Glomerular endothelial cell (primary cell): ENCODE measurements at places on chromosomes 7 and 10.

GRCh38 chr7:82616059-82616728 is 172.6 kb upstream of the CACNA2D1 start:
- no peak for DNase-seq

DNA sequence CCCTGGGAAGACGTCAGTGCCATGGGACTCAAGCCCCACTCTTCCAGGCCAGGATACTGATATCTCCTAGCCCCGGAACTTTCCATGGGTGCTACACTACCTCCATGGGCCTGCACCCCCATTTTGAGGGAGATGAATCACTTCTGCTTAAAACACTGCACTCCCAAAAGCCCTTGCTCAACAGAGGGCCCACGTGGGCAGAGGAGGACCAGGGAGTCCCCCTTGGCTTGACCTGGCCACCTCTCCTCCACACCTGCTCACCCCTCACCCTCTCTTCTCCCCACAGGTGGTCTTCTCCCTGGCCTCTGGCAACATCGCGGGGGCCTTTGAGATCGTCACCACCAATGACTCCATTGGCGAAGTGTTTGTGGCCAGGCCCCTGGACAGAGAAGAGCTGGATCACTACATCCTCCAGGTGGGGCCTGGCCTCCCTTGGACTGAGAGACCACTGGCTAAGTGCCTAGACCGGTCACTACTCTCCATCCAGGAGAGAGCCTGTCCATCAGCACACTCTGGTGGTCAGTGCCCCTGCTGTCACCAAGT is 19.9 kb upstream of the C10orf105 start:
- DNase-seq: no peak

DNA sequence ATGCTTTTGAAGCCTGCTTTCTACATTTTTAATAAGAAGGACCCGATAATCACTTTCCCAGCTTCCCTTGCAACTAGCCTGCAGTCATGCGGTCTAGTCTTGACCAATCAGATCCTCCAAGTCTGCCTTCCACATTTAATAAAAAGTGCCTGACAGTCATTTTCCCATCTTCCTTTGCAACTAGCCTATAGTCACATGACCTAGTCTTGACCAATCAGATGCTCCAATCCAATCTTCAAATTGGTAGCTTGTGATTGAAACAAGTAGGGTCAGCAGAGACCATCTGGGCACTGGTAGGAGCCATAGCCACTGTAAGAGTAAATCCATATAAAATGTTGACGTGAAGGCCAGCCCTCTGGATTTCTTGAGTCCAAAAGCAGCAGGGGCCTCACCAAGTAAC is 80.0 kb downstream of the NPTX2 start:
- no peak for DNase-seq

DNA sequence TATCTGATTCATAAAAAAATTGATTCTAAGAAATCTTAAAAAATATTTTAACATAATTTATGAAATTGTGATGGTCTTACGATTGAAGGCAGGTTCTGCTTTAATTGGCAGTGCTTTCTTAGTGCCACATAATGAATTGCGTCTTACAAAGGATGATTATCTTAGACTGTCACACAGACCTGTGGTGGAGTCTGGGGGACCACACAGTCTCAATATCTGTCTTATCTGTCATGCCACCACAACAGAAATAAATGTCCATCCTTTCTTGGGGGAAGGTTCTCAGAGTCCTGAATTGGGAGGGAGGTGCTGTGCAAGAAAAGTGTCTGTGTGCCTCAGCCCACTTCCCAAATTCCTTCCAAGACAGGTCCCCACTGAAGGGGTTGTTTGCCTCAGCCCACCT is 34.0 kb downstream of the ZDHHC6 start:
- no peak for DNase-seq

GRCh38 chr10:24209432-24209771 is 464 bp downstream of the KIAA1217 start:
- DNase-seq: no peak

- no peak for DNase-seq
Observed at GRCh38 chr7:24659505-24659904, 86.3 kb downstream of the PALS2 start.

DNA sequence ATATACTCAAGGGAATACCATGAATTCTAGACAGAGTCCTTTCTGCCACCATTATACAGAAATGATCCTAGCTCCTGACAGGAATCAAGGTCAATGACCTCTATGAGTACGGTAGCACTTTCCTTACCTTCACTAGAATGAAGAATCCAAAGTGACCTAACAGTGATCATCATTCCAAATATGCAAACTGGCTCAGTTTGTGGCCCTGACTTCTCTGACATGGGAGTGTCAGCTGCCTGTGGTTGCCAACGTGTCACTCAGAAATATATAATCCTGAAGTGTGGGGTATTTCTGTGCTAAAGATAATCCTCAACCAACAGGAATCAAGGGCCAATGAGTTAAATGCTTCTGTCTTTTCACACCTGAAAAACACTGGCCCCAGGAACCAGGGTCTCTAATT is 45.7 kb downstream of the COPG2 start:
- no peak for DNase-seq

- no peak for DNase-seq
Observed at GRCh38 chr7:117718116-117718835, 155.0 kb downstream of the CTTNBP2 start.

GRCh38 chr7:13414661-13415107 is 574.8 kb downstream of the ETV1 start:
- DNase-seq: no peak

- DNase-seq: no peak
Observed at GRCh38 chr7:127677433-127678230, 25.6 kb downstream of the SND1 start.

GRCh38 chr7:65923316-65923715 is 50.4 kb downstream of the VKORC1L1 start:
- no peak for DNase-seq

DNA sequence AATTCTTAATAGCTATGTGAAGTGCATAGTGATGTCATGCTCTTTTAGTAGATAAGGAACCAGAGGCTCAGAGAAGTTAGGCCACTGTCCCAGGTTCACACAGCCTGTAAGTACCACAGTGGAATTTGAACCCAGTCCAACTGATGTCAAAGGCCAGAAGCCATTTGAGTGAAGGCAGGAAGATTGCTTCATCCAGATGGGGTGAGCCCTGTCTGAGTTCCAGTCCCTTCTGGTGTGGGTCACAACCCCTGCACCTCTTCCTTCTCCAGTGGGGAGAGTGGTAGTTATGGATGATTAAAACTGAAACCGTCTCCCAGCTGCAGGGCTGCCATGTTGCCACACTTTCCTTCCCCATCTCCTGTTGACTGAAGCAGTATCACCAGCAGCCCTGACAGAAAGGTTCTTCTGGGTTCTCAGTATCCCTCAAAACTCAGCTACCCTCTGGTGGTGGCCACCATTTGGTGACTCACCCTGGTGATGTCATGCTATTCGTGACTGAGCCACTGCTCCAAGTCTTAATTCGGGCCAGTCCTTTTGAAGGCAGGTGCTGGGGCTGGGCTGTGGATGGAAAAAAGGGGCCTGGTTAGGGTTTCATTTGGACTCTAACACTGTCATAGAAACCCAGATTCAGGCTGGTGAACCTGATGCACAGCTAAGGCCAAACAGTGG is 1.5 kb upstream of the C10orf95 start:
- no peak for DNase-seq

- DNase-seq: no peak
Observed at GRCh38 chr10:50293513-50294313, 42.4 kb upstream of the ASAH2 start.

GRCh38 chr7:132500727-132501440 is 75.4 kb downstream of the PLXNA4 start:
- DNase-seq: peak; percentile 70

- DNase-seq: no peak
Observed at GRCh38 chr7:95435422-95435780, 573 bp upstream of the PON2 start.

DNA sequence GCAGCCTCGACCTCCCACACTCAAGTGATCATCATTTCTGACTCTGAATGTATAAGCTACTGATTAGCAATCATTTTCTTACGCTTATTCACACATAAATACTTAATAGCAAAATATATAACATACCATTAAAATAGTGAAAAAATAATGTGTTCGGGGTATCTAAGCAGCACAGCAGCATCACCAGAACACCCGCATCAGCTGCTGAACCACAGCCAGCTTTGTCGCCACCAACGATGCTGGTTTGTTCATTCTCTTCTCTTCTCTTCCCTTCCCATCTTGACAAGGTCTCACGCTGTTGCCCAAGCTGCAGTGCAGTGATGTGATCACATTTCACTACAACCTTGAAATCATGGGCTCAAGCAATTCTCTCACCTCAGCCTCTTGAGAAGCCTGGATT is 425.1 kb upstream of the LRGUK start:
- no peak for DNase-seq

- no peak for DNase-seq
Observed at GRCh38 chr10:80485076-80485945, 31.2 kb downstream of the TSPAN14 start.

DNA sequence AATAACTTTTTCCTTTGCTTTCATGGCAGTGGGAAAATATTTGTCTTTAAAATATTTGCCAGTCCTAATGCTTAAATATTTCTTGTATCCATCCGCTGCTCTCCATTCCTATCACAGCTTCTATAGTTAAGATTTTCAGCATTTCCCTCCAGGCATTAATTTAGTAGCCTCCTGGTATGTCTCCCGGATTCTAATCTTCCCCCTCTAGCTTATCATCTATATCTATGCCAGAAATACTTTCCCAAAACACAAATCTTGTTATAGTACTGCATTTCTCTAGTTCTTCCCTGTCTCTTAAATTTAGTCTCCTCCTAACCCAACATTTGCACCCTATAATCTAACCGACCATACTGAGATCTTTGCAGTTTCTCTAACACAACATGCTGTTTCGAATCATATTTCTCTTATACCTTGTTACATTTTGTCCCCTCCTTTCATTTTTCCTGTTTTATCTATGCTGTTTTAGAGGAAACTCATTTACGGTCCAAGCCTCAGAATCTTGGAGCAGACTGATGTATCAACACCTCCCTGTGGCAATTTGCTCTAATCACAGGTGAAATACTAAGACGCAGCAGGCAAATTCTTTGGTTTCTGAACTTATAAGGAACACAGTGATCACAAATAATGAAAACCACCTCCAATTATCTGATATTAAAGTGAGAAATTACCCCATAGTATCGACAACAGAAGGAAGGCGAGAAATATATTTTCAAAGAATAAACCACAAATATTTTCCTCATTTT is 10.3 kb downstream of the CNTNAP2 start:
- no peak for DNase-seq
